T1000 (cell line): ENCODE measurements at places on chromosomes 5 and 9.

DNA sequence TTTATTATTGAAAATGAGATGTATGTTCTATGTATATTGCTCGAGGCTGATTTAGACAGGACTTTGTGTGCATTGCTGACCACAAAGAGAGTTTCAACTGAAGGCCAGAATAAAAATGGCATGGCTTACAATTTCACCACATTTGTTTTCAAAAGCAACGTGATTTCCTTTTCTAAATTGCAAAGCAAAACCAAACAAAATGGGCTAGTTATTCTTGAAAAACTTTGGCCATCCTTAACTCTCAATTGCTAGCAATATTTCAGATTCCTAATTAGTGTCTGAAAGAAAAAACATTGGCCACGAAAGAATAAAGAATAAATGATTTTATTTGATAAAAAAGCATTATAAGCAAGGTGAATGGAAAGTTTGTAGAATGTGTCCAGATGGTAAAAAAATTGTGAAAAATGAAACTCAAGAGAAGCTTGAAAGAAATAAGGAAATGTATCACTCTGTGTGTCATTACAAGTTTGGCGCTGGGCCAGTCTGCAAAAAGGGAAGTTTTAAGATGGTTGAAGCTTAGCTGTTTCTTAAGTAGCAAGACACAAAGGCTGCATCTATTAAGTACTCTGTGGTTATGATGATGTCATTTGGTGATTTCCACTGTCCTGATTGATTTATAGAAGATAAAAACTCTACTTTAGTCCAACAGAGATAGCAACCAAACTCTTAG is 89.2 kb upstream of the PRLR start:
- peak; percentile 58 for DNase-seq

DNA sequence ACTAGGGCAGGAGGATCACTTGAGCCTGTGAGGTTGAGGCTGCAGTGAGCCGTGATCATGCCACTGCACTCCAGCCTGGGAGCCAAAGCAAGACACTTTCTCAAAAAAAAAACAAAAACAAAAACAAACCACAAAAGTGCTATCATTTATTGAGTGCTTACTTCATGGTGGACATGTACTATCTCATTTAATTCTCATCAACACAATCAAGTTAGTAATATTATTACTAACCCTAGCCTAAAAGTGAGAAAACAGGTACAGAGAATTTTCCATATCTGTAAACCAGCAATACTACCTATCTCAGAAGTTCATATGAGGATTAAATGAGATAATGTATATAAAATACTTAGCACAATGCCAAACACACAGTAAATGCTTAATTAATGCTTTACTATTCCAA is 85.8 kb downstream of the MAPKAP1 start:
- DNase-seq = no peak

DNA sequence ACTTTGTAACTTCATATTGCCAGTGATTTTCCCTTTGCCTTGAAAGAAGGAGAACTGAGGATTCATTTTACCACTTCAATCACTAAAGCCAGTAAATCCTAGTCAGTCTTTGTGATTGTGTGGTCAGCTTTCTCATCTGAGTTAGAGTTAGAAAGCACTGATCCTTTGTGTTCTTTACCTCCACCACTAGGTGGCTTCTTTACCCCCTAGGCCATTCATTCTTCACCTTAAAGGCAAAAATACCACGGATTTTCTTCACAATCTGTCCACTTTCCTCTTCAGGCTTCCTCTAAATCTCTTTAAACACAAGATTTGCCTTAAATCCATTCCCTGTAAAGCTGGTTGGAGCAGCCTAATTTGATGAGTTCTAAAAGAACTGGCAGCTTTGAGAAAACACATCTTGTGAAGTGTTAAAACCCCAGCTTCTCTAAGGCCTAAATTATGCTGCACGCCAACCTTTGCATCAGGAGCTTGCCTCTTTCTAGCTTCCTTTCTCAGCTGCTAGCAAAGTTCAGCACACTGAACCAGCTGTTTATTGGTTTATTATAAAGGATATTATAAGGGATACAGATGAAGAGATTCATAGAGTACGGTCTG is 20.4 kb downstream of the BDP1 start:
- no peak for DNase-seq

DNA sequence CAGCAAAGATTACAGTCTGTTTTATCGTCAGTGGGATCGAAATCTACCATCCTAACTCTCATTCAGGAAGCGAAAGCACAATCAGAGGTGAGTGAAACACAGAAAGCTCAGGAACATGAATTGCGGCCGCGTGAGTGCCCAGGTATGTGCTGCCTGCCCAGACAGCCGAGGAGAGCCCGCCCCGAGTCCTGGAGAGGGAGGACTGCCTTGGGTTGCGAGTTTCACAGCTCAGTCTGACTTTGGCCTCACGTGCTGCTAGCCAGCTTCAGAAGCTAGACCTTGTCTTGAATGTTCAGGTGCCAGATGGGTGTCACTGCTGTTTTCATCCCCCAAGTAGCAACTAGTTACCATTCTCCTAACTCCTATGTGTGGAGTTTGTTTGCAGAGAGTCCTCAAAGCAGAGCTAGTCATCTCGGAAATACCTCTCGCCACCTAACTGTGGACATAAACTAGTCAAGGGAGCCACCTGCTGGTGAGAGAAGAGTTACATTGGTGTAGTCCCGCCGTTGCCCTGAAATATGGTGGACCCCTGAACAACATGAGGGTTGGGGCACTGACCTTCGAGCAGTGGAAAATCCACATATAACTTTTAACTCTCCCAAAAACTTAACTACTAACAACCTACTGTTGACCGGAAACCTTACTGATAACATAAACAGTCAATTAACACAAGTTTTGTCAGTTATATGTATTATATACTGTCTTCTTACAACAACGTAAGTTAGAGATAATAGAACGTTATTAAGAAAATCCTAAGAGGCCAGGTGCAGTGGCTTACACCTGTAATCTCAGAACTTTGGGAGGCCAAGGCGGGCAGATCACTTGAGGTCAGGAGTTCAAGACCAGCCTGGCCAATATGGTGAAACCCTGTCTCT is 80.9 kb downstream of the GOLPH3 start:
- DNase-seq = peak; percentile 69

- no peak for DNase-seq
Observed at GRCh38 chr5:147648597-147648996, 133.9 kb downstream of the JAKMIP2 start.

DNA sequence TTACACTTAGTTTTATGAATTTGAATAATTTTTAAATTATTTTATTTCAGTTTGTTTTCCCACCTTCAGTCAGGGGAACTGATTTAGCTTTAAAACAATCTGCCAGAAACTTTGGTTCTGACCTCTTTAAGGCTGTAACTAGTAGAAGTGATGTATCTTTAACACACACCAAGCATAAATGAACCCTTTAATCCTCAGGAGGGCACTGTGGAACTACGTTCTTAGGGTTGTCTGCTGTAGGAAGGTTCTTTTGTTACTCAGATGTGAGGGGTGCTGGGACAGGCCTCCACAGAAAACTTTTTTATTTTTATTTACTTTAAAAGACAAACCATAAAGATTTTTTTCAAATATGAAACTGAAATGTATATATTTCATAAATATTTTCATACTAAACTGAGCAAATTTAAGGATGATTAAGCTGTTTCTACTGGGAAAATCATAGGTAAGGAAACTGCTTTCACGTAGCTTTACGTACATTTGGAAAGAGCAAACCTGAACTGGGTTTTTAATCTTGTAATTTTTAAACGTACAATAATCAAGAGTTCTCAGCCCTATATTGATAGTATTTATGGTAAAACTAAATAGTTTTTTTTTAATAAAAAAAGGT is 5.3 kb downstream of the KLF4 start:
- no peak for DNase-seq

DNA sequence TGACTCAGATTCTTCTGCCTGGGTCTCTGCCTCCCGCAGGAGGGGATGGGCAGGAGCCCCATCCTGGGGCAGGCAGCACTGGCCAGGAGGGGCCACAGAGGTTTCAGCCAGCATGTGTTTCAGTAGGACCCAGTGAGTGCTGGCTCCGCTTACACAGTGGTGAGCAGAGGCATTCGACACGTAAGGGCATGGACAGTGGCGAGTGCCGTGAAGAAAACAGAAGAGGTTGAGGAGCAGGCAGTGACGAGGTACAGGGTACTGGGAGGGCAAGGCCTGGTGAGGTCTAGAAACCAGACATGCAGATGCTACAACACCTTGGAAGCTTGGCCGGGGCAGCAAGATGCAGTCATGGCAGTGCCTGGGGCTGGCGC is 41.5 kb downstream of the CACNA1B start:
- no peak for DNase-seq
